ENCODE measurements at places on chromosomes 11 and 22.

DNA sequence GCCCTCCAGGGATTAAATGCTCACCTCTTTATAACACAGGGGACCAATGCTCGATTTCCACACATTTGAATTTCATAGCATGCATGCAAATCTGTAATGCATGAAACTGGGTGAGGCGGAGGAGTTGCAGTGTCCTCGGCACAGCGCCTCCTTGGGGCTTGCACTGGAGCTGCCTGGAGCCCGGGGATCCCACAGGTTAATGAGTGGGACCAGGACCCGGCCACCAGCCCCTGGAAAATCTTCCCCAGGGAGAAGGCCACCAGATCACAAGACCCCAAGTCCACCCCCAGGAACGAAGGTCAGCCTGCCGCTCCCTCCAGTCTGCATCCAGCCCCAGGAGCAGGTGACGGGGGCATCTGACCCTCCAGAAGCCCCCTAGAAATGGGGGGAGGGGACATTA is 119.1 kb downstream of the MN1 start:
- ATAC-seq, result no peak

GRCh38 chr11:118641397-118642019 is 34.1 kb downstream of the PHLDB1 start:
- no peak for ATAC-seq

- peak; percentile 45 for ATAC-seq
Observed at GRCh38 chr11:117232911-117233409, 489 bp downstream of the RNF214 start.

- ATAC-seq, result no peak
Observed at GRCh38 chr11:80261776-80262175, 820.9 kb upstream of the TENM4 start.

DNA sequence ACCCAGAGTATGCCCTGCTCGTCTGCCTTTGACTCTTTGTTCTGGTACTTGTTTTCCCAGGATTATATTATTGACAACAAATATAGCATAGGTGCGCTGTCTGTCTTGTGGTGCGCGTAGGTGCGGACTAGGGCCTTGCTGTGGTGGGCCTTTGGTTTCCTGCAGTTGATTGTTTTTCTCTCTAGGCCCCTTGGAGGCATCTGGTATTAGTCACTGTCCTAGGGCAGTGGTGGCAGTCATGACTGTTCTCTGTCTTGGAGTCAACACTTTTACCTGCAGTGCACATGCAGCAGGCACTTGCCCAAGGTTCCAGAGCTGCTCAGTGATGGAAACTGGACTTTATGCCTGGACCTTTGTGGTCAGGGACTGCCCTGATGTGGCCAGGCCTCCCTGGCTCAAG is 18.6 kb downstream of the PPP6R2 start:
- no peak for ATAC-seq

GRCh38 chr11:131977854-131978253 is 607.4 kb downstream of the NTM start:
- no peak for ATAC-seq

DNA sequence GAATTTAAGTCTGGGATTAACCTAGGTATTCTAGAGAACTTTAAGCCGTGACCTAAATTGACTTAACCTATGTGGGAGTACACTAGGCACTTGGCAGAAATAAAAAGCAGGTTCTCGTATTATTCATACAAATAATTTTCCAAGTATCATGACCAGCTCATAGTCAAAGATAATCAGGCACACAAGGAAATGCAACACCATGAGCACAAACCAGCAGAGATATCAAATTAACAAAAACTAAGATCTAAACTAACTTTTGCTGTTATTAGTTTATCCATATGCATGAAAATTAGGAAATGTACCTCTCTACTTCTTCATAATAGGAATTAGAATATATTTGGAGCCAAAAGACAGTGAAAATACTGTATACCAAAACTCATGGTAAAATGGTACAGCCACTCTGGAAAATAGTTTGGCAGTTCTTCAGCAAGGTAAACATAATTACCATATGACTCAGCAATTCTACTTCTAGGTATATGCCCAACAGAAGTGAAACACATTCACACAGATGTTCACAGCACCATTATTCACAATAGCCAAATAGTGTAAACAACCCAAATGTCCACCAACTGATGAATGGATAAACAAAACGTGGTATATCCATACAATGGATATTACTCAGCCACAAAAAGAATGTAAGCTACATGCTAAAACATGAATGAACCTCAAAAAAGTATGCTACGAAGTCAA is 154.1 kb downstream of the ENTHD1 start:
- no peak for ATAC-seq

- ATAC-seq, result no peak
Observed at GRCh38 chr11:81946831-81947230, 786.8 kb downstream of the FAM181B start.

DNA sequence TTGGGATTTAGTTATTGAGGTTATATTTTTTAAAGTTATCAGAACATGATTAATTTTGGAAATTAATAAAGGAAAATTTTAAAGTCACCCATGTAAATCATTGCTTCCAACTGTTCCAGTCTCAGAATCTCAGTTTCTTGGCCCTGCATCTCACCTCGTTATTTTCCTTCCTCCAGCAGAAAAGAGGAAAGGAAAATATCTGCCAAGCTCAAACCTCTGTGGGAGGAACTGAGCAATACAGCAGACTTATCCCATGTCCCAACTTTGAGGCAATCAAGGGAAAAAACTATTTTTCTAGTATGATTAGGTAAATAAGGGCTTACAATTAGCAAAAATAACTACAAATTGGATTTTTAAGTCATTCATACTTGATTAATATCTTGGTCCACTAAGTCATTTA is 30.1 kb downstream of the ELMOD1 start:
- no peak for ATAC-seq

- ATAC-seq, result no peak
Observed at GRCh38 chr11:47599902-47600301, 5.7 kb upstream of the C1QTNF4 start.

DNA sequence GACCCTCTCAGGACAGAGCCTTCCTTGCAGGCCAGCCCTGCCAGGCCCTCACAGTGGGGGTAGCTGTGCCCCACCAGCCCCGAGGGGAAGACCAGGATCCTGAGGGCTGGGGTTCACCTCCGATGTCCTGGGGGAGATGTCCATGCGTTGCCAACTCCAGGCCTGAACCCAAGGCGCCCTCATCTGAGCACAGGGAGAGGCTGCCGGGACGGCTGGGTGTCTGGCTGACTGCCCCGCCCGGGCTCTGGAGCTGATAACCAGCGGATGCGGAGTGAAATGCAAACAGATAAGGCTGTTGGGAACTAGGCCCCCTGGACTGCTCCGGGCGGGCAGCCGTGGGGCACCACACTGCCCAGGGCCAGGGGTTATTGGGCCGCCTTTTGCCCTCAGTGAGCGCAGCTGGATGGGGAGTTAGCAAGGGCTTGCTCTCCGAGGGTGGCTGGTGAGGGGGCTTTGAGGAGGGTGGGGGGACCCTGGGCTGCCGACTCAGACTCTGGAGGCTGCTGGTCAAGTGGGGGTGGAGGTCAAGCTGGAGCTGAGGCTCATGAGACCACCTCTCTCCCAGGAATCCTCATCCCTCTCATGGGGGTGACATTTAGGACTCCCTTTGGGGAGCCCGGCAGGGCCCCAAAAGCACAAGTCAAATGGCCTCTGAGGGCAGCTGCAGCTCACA is 5.6 kb upstream of the MUC6 start:
- ATAC-seq, result no peak

- no peak for ATAC-seq
Observed at GRCh38 chr22:33707581-33707980, 212.7 kb downstream of the LARGE1 start.

GRCh38 chr22:41725510-41726110 is 26.3 kb downstream of the MEI1 start:
- no peak for ATAC-seq

DNA sequence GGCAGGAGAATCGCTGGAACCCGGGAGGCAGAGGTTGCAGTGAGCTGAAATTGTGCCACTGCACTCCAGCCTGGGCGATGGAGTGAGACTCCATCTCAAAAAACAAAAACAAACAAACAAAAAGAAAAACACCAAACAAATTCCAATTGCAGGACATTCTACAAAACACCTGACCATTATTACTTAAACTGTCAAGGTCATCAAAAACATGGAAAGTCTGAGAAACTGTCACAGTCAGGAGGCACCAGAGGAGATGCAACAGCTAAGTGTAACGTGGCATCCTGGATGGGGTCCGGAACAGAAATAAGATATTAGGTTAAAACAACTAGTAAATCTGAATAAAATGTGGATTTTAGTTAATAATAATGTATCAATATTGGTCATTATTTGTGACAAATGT is 914 bp upstream of the DNAJB13 start:
- no peak for ATAC-seq

All from stimulated activated memory B cell treated with anti-CD40 and anti-IgM and Interleukin-4, amounts not matched to agents 10 μg/mL and 1 μg/mL and 100 μg/mL, for 72 hours (primary cell).